Amygdala (tissue), 56 donors: ENCODE measurements at places on chromosomes 7 and 10.

- DNase-seq: no peak
Measured at GRCh38 chr7:157077021-157077420, 61.7 kb upstream of the UBE3C start.

DNA sequence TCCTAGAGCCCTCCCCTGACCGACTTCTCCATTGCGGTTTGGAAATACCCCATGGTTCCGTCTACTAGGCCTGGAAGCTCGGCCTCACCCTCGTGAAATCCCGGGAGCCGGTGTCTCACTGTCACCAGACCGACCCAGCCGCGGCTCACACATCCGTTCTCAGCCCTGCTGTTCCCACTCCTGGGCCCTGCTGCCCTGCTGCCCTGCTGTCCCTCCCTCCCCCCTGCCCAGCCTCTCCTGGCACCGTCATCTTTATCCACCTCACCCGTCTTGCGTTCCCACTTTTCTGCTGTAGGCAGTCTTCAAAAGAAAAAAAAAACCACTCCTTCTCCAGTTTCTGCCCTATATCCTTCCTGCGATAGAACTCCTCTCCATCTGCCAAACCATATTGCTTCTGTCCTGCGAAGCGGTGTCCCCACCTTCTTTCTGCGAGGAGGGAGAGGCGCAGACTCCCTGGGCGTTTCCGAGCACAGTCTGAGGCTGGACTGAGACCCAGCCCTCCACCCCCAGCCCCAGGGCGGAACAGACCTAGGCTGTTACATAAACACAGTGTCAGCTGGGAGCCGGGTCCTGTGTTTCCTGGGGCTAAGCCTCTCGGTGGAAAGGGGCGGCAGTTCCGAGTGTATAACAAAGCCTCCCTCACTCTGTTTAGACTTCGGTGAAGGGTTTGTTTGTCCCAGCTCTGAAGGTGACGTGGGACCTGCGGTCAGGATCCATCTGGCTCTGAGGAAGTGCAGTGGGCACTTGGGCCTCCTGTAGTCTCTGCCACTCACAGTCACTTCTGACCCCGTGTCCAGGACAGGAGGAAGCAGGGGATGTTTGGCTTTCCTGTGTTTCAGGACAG is 2.8 kb downstream of the AGAP3 start:
- DNase-seq: peak; percentile 33

DNA sequence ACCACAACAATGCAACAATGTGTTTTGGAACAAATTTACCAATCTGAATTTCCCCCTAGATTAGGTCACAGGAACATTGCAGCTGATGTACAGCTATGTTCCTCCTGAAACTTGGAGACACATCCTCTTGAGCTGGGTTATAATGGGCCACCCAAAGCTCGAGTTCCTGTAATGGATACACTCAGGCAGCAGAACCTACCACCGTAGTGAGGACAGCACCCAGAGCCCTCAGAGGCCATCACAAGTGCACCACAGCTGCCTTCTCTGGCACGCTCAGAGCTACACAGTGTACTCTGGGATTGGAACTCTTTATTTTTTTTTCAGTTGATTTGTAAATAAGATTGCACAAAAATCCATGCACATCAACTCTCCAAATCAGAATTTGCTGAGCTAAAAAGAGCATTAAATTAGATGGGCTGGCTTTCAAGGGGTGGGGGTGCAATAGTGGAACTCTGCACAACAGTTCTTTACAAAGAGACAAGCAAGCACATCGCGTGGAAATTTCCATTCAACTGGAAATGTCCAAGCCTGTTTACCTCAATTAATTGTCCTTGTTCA is 56.7 kb downstream of the EGFR start:
- no peak for DNase-seq

DNA sequence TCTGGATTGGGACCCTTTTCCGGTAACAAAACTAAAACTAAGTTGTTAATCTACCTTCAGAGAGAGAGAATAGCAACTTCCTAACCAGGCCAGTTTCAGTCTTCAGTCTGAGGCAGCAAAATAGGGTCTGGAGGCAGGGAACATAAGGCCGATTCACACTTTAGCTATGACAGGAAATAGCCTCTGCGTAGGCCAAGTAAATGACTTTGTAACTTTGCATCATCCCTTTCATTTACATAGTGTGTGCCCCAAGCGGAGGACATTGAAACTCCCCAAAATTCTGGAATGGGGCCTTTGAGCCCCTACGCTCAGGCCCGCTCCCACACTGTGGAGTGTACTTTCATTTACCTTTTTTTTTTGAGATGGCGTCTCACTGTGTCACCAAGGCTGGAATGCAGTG is 1.7 kb upstream of the UPP1 start:
- DNase-seq: no peak

DNA sequence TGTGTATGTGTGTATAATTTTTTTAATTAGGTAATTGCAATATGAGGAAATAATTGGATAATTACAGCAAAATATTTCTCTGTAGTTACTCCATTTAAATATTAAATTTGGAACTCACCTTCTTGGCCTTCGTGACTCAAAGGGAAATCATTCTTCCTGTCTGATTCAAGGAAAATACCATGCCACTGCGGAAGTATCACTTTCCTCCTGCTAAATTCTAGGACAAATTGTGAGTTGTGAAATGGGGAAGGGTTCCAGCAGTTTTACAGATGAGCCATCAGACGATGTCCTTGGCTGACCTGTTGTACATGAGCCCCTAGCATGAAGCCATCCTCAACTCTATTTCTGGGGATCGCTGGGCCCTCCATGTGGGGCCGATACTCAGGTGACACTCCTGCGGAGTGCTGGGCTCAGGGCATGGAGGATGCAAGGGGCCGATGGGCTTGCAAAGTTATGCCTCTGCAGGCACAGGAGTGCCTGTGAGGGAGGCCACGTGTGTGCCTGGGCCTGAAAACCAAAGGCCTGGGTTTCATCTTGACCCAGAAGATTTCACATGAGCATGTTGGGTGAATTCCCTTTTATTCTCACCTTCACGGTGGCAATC is 179.6 kb upstream of the TCERG1L start:
- DNase-seq: no peak

GRCh38 chr10:46314071-46314470 is 27.3 kb downstream of the ANTXRL start:
- DNase-seq: no peak

- DNase-seq: no peak
Measured at GRCh38 chr7:93147363-93147762, 822 bp downstream of the SAMD9L start.

DNA sequence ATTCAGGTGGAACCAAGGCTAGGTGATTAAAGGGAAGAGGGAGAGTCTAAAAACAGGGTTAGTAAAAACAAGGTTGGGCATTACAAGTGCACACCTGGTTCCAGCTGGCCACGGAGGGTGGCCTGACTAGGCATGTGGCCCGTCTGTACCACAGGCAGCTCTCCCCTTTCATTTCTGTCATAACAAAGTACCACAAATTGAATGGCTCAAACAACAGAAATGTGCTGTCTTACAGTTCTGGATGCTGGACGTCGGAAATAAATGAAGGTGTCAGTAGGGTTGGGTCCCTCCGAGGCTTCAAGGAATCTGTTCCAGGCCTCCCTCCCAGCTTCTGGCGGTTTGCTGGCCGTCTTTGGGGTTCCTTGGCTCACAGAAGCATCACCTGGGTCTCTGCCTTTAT is 13.4 kb upstream of the WDR86 start:
- DNase-seq: no peak

DNA sequence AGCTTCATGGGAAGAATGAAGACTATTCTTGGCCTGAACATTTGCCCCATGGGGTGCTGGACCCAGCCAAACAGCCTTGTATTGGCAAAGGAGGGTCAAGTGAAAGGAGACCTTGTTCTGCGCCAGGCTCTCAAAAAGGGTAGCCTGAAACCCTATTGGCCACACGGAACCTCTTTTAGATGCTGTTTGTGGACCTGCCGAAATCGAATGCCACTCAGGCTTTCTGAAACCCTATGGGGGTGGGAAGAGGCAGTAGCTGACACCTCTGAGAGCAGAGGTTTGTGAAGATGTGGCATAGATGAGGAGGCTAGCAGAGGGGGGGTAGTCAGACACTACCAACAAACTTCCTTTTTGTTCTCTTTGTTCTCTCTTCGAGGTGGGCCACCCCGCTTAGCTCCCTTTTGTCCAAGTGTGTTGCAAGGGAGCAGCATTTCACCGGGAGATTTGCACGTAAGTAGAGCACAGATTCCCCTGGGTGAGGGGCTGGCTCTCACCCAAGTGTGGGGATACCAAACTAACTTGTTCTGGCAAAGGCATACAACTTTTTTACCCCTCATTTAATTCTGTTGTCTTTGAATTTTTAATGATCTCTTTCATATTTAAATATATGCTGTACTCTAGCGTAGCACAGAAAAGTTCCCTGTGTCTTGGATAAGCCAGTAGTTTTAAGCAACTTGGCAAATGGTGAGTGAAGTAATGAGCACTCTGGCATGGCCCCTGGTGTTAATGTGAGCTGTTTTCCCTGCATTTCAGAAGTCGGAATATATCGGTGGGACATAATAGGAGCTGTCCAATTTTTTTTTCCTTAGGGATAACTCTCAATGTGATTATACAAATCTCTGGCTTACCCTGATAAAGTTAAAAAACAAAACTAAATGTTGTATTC is 107.7 kb downstream of the SEPTIN7 start:
- peak; percentile 28 for DNase-seq

- no peak for DNase-seq
Measured at GRCh38 chr10:1083581-1083980, 27.4 kb downstream of the WDR37 start.

DNA sequence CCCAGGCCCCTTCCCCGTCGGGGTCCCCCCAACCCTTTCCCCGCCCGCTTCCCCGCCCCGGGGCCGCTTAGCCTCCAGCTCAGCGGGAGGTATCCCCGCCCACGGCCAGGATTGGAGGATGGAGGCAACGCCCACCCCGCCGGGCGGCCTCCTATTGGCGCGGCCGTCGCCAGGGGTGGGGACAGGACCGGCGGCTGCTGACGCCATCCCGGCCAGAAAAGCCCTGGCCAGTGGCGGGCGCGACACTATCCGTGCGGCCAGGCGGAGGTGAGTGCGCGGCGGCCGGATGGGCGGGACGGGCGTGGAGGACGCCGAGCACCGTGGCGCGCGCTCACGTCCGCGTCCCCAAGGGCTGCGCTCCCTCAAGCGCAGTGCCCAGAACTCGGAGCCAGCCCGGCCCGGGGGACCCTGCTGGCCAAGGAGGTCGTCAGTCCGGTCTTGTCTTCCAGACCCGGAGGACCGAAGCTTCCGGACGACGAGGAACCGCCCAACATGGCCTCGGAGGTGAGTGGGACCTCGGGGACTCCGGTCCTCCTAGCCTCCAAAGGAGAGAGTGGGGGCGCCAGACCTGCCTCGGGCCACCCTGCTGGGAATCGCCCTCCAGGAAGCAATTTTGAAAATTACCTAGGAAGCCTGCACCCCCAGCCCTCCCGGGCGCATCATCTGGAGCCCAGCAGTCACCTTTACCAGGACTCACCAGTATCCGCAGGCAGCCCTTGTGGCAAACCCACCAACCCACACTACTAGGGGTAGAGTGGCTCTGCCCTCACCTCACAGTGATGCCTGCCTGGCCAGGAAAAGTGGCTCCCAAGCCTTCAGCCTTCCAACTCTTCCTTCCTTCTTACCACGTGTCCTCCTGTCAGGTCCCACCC is at the start of gene ASL:
ASL (plus strand) TSS at position 230 of the 872 bp plus-strand sequence; CDS start at position 493, 263 bp downstream.
- DNase-seq: peak; percentile 77

DNA sequence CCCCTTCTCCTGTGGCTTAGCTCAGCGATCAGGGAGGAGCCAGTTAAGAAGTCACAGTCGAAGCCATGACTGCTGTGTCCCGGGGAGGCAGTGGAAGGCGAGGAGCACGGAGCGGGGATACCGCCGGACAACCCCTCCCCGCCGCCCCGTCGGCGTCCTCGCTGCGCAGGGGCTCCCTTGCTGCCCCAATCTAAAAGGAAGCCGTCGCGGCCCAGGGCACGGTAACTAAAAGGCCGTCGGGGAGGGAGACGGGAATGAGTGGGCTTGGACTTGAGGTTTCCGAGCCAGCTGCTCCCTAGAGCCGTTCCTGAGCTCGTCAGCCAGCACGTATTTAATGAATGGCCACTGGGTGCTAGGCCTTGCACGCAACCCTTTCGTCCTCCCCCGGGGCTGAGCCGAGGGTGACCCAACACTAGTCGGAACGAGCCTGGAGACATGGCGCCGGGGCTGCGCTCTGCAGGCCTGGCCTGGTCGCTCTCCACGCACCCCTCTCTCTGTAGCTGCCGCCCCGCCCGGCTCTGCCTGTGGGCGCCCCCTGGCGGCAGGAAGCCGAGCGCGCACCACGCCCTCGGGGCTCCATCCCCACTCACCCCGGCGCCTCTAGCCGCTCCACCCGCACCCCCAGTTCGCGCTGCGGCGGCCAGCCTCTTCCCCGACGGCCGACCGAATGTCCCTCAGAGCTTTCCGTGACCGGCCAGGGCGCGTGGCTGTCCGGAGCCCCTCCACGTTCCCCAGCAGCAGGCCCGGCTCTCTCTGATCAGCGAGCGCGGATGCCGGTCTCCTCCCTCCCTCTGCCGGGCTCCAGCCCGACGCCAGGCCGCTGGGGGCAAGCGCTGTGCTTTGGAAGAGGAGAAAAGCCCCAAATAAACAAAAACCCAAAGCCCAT is 29.3 kb upstream of the KCNK18 start:
- peak; percentile 15 for DNase-seq

- DNase-seq: no peak
Measured at GRCh38 chr7:120363414-120363813, 90.4 kb downstream of the KCND2 start.

- no peak for DNase-seq
Measured at GRCh38 chr10:54904833-54905232, 103.8 kb upstream of the PCDH15 start.

DNA sequence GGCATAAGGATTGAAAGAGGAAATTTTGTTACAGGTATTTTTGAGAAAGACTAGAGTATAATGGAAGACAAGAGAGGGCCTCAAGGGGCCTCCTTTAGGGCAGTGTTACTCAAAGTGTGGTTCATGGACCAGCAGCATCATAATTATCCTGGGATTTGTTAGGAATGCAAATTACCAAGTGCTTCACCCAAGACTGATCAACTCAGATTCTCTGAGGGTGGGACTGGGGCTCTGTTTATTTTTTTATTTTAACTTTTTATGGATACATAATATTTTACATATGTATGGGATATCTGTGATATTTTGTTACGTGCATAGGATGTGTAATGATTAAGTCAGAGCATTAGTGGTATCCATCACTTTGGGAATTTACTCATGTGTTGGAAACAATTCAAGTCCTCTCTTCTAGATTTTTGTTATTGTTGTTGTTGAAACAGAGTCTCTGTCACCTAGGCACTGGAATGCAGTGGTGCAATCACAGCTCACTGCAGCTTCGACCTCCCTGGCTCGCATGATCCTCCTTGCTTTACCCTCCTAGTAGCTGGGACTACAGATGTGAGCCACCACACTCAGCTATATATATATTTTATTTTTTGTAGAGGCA is 2.2 kb upstream of the KCTD7 start:
- no peak for DNase-seq

GRCh38 chr7:155860840-155861479 is 48.7 kb upstream of the SHH start:
- no peak for DNase-seq
